ENCODE measurements at places on chromosomes 2 and 18. TPM values are rescaled to one million over a fixed set of nuclear protein-coding genes. Genes with fewer than 3 reads are reported as not detected.

Gene GAREM1
- 23.6 TPM for total RNA-seq

Gene TWIST2
- total RNA-seq: 41.3 TPM

Gene TCF23
- not detected for total RNA-seq

Gene SNRNP27
- total RNA-seq: 71.0 TPM

Gene POTEI
- total RNA-seq: 0.53 TPM

Gene PLGLB1
- total RNA-seq: 1.4 TPM

Gene GPAT2
- total RNA-seq: 1.7 TPM

Gene GDF7
- 0.35 TPM for total RNA-seq

Gene ABI2
- total RNA-seq: 7.7 TPM

Gene ACADL
- total RNA-seq: 2.5 TPM

Gene SH3RF3
- total RNA-seq: 5.0 TPM

Gene CYP26B1
- total RNA-seq: 1.9 TPM

Gene RAD51AP2
- total RNA-seq: not detected

Gene ACVR1C
- 2.3 TPM for total RNA-seq

Gene SLC4A1AP
- 21.2 TPM for total RNA-seq

Gene ANKRD30B
- 2.5 TPM for total RNA-seq

Gene EFHD1
- total RNA-seq: 10.4 TPM

Gene SLC4A5
- total RNA-seq: 14.9 TPM

Gene ABCG8
- 3.3 TPM for total RNA-seq

Gene IL36RN
- total RNA-seq: not detected

Gene MARCO
- total RNA-seq: 4.2 TPM

Gene VIT
- total RNA-seq: 4.3 TPM

Gene HS1BP3
- 33.1 TPM for total RNA-seq

Gene PXDN
- 148 TPM for total RNA-seq

Gene EML4
- 79.7 TPM for total RNA-seq

Gene C18orf54
- 0.57 TPM for total RNA-seq

Gene RNF103
- total RNA-seq: 22.3 TPM
